ENCODE measurements at places on chromosomes 13 and 19.

- H3K27me3 ChIP-seq: no peaks in the 10 kb centered on the region
- H3K4me3 ChIP-seq: no peak overlapping the region
- H3K27ac ChIP-seq: no peak overlapping the region
- H3K4me1 ChIP-seq: no peaks in the 10 kb centered on the region
- no peak for DNase-seq
- H3K36me3 ChIP-seq: no peaks in the 10 kb centered on the region
Observed at GRCh38 chr13:65074248-65074647, 2155.9 kb downstream of the PCDH9 start.

DNA sequence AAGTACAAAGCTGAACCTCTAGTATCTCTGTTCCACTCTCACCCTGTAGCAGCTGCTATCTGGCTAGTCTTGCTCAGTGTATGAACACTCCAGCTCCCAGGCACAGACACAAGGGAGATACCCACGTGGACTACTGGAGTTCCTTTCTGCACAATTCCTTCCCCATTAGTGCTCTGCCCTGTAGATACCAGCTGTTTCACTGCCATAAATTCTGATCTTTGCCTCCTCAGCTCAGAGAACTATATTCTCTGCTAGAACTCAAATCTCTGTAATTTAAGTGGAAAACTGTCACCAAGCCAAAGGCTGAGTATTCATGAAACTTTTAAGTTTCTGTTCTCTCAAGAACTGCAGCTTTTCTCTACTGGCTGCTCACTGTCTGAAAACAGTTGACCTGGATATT, 273.7 kb downstream of the DIAPH3 start:
- H3K4me3 ChIP-seq: no peak overlapping the region
- no peaks in the 10 kb centered on the region for H3K4me1 ChIP-seq
- H3K36me3 ChIP-seq: no peaks in the 10 kb centered on the region
- no peaks in the 10 kb centered on the region for H3K27me3 ChIP-seq

DNA sequence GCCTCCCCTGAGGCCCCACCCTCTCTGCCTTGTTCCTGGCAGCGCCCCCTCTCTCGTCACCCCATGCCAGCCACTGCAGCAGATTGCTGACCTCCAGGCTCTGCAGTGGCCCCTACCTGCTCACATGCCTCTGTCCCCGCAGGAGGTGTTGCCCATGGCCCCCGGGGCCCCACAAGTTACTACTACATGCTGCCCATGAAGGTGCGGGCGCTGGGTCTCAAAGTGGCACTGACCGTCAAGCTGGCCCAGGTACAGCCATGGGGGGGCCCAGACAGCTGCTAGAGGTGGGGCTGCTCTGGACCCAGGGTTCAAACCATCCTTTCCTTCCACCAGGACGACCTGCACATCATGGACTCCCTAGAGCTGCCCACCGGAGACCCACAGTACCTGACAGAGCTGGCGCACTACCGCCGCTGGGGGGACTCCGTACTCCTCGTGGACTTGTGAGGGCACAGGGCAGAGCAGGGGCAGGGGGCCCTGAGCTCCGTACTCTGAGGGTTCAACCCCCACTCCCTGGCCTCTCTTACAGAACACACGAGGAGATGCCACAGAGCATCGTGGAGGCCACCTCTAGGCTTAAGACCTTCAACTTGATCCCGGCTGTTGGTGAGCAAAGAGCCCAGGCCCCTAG, 6.2 kb downstream of the MRPL4 start:
- no peak overlapping the region for H3K4me3 ChIP-seq
- H3K36me3 ChIP-seq: peaks cover 4% of the 10 kb centered on the region
- H3K27me3 ChIP-seq: no peaks in the 10 kb centered on the region

- peaks cover under 1% of the 10 kb centered on the region for H3K4me1 ChIP-seq
- no peak overlapping the region for H3K4me3 ChIP-seq
- no peaks in the 10 kb centered on the region for H3K27me3 ChIP-seq
- no peak overlapping the region for H3K27ac ChIP-seq
- H3K36me3 ChIP-seq: no peaks in the 10 kb centered on the region
Observed at GRCh38 chr13:30319655-30320054, 12.3 kb upstream of the KATNAL1 start.

GRCh38 chr13:98252931-98253470, 75.9 kb upstream of the RNF113B start:
- no peaks in the 10 kb centered on the region for H3K27me3 ChIP-seq
- H3K36me3 ChIP-seq: no peaks in the 10 kb centered on the region
- DNase-seq: no peak
- H3K27ac ChIP-seq: no peak overlapping the region
- no peak overlapping the region for H3K4me3 ChIP-seq

DNA sequence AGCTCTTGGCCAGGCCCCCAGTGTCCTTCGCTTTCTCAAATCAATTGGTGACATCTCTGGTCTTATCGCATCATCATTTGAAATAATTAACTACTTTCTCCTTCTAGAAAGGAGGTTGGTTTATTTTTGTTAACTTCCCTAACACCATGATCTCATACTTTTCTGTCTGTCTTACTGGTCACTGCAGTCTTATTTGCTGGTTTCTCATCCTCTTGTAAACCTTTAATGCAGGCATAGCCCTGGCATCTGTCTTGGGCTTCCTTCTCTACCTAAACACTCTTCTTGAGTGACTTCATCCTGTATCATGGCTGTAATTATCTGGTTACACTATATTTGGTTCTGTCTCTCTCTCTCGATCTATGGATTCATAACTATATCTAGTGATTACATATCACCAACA, 152.8 kb downstream of the CYSLTR2 start:
- H3K27me3 ChIP-seq: no peaks in the 10 kb centered on the region
- no peaks in the 10 kb centered on the region for H3K36me3 ChIP-seq
- H3K27ac ChIP-seq: no peak overlapping the region
- DNase-seq: no peak
- no peaks in the 10 kb centered on the region for H3K4me1 ChIP-seq
- no peak overlapping the region for H3K4me3 ChIP-seq

DNA sequence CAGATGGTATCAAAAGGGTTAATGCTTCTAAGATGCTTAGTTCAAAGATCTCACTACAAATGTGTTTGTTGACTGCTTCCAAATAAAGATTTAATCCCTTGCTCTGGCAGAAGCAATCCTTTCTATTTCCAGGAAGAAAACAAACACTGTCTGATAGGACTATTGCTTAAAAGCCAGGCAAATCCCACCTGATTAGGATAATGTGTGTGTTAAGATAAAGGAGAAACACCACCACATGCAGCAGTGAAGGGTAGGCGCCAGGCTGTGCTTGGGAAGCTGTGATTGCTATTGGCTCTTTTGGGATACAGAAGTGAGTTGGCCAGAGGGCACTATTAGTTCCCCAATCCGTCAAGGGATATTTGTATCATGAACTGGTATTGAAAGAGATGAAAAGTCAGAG, 62.8 kb upstream of the LRCH1 start:
- H3K27ac ChIP-seq: no peak overlapping the region
- no peak overlapping the region for H3K4me3 ChIP-seq
- no peaks in the 10 kb centered on the region for H3K4me1 ChIP-seq
- H3K36me3 ChIP-seq: no peaks in the 10 kb centered on the region

DNA sequence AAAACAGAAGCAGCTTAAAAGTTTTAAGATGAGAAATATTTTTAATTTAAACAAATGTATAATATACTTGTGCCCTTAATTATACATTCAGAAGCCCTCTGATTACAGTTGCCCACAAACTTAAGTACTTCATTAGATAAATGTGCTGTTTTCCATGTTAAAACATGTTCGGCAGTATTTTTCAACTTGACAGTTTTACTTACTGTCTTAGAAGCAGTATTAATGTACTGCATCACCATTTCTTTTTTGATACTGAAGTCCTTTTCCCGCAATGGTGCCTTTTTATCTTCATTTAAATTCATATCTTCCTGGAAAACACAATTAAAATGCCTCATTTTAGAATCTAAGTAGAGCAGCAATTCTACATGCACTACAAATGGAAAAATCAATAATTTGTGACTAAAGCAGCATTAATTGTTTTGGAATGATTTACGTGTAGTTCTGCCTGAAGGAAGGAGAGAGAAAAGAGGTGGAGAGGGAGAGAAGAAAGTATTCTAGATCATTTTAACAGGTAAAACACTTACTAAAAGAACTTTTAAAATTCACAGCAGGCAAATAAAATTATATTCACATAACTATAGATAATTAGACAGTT, 70.2 kb downstream of the DIAPH3 start:
- no peak overlapping the region for H3K27ac ChIP-seq
- no peak for DNase-seq
- no peaks in the 10 kb centered on the region for H3K27me3 ChIP-seq
- H3K36me3 ChIP-seq: no peaks in the 10 kb centered on the region
- no peaks in the 10 kb centered on the region for H3K4me1 ChIP-seq
- H3K4me3 ChIP-seq: no peak overlapping the region
